ENCODE measurements at places on chromosomes 2 and 18.

DNA sequence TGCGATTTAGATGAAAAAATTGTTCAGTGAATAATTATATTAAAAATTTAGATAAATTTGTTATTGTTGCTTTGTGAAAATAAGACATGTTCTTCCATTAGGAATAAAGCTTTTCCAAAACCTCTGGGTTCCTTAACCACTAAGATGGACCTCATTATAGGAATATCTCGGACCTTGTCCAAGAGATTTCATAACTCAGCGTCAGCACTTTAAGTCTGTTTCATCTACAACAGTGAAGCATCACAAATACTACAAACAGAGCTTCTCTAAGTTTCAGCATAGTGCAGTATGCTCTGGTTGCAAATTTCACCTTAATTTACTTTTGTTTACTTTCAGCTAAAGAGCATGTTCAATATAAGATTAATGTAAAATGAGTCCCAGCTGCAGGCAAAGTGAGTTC, 150.3 kb downstream of the UBE2E3 start:
- no peak for DNase-seq

GRCh38 chr2:129673234-129673633, 306.2 kb upstream of the RAB6C start:
- DNase-seq, result no peak

DNA sequence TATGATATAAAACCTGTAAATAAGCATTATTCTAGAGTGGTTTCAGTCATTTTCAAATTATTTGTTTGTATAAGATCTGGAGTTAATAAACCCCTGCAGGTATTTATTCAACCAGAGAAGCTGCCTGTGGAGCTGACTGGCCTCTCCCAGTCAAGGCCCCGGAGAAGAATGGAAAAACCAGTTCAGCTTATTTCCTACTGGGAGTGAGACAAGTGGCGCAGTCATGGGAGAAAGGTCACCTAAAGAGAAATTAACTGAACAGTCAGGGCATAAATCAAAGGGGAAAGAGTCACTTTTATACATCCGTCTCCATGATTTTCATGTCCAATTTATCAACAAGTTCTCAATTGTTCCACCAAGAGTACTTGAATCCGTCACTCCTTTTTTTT, 240.9 kb downstream of the RNF152 start:
- DNase-seq, result no peak

GRCh38 chr2:138649571-138649970, 130.6 kb downstream of the NXPH2 start:
- DNase-seq, result no peak

DNA sequence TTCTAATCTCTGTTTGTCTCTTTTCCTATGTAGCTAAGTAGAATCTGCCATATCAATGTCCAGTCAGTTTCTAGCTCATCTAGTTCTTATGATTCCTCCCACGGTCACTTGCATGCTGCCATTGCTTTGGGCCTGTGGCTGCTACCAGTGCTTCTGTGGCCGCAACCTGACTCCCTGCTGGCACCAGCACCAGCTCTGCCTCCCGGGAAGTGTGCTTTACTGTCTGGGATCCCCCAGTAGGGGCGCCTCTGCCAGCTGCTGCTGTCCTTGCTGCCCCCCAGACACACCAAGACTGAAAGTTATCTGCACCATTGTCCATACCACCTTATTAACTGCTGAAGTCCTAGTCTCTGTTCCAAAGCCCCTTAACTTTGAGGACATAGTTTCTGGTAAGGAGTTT, 56.3 kb downstream of the RAPGEF4 start:
- DNase-seq, result no peak

- no peak for DNase-seq
Observed at GRCh38 chr2:110106642-110107041, 9.0 kb downstream of the MALL start.

DNA sequence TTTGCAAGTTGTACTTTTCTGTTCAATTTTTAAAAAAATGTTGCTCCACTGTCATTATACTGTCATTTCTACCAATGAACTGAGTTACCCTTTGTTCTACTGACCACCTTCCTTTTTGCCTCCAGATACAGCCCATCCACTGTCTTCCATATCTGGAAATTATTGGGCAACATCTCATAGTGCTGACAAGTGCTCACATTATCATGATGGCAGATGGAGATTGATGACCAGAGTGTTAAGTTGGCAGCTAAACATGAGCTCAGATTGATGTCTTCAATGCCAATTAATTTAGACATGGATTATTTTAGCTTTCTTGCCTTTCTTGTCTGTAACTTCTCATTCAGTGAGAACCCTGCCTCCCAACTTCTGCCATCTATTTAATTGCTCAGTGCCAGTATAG, 76.6 kb downstream of the KIAA1328 start:
- no peak for DNase-seq

Data from eye (tissue), 1 donor.